ENCODE measurements at places on chromosomes 4 and X.

DNA sequence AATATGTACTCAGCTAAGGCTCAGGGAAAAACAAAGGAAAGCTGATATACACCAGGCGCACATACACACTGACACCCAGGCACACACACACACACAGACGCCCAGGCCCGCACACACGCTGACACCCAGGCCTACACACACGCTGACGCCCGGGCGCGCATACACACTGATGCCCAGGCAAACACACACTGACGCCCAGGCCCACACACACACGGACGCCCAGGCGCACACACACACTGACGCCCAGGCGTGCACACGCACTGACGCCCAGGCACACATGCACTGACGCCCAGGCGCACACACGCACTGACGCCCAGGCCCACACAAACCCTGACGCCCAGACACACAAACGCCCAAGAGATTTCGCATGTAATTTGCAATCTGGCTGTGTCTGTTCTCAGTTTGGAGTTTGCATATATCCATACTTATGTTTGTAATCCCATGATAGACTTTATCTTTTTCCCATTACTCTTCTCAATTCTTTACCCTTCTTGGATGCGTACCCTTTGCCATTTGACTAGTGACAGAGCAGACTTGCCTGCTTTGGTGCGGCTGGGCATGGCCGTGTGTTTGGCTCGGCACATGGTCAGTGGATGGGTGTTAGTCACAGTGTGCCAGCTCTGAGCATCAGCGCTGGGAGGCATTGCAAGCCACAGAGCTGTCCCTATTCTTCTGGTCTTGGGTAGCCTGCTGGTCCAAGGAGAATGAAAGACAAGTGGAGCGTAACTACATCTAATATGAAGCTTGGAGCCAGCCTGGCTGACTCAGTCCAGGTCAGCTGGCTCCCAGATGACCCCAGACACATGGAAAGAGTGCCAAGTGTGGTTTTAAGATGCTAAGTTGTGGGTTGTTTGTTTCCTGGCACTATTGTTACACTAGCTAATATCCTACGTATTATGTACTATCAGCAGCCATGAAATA is 632.4 kb upstream of the ZFP42 start:
- no peak for DNase-seq

- no peak for DNase-seq
Observed at GRCh38 chrX:36388901-36389300, 469.4 kb downstream of the CFAP47 start.

GRCh38 chr4:88240297-88240714 is 44.1 kb downstream of the PPM1K start:
- DNase-seq, result no peak

- no peak for DNase-seq
Observed at GRCh38 chr4:1623400-1623799, 60.7 kb downstream of the FAM53A start.

DNA sequence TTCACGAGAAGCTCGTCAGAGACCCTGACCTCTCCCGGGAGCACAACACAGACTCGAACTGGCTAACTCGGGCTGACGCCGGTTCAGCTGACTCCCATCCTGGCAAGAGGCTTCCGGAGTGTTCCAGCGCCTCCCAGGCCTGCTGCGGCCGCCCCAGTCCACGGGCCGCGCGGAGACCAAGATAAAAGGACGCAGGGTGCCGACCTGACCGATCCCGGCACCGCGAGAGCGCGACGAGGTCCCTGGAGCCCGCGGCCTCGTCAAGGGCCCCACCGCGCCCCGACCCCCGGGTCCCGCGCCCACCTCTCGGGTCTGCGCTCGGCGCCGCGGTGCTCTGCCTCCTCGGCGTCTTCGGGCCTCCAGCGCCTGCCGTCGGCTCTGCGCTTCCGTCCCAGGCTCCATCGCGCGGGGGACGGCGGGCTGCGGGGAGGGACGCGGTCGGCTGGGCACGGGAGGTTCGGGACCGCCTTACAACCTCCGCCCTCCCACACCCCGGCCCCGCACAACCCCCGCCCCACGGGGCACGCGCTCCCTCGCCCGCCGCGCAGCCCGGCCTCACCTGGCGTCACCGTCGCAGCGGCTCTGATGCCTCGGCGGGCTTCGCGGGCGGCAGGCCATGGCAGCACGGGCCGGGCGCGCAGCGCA is 426 bp downstream of the SLBP start:
- no peak for DNase-seq

- DNase-seq, result no peak
Observed at GRCh38 chr4:150619042-150619441, 37.1 kb downstream of the MAB21L2 start.

DNA sequence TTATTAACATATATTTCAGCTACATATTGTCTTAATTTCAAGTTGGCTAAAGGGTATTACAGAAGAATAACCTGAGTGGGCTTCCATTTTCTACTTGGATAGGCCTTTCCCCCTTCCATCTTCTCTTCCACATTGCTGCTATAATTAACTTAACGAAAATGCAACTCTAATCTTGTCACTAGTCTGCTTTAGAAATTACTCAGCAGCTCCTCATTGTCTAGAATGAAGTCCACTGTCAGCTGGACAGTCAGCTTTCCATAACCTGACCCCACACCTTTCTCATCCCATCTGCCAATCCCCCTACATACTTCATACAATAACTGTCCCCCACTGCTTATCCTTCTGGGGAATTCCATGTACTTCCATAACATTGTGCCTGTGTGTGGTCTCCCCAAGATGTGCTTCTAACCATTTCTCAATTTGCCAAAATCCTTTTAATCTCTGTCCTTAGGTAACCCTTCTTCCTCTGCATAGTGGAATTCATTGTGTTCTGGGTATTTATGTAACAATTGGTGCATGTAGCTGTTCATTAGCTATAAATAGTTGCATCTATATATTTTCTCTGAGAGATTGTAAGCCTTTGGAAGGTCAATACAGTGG is 4.8 kb downstream of the MND1 start:
- DNase-seq, result no peak

- DNase-seq, result no peak
Observed at GRCh38 chr4:83316459-83317165, 18.0 kb downstream of the HPSE start.

GRCh38 chrX:24575496-24575895 is 71.7 kb downstream of the PCYT1B start:
- DNase-seq, result no peak

DNA sequence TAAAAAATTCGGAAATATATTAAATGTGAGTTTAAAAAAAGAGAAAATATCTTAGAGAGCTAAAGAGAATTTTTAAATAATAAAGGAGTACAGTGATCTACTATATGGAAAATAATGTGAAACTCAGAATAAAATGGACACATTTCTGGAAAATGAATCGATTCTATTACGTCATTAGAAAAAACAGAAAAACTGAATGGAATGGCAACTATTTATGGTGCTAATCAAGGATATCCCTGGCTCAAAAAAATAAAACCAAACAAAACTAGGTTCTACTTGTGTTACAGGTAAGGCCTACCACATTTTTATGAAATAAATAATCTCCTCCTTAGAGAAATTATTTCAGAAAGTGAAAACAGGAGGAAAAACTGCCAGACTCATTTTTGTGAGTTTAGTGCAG is 5.5 kb upstream of the SLC7A11 start:
- no peak for DNase-seq

GRCh38 chr4:105274504-105274903 is 127.8 kb downstream of the TET2 start:
- no peak for DNase-seq

- peak; percentile 66 for DNase-seq
Observed at GRCh38 chr4:99300934-99301333, 10.1 kb upstream of the ADH1A start.

DNA sequence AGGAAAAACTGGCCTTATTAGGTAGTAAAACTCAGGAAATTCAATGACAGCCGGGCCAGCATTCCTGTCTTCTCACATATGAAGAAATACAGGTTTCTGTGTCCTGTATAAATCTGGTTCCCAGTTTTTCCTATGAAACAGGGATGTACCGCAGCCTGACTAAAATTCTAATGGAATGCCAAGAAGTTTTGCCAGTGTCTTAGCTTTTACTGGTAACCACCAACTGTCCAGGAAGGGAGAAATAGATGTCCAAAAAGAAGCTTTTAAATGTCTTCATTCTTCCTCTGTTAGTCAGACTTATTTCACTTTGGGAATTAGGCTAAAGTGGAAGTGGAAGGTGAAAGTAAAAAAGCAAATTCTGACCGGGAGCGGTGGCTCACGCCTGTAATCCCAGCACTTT is 108.0 kb upstream of the TBL1X start:
- DNase-seq, result no peak

GRCh38 chrX:84160736-84161135 is 27.3 kb downstream of the RPS6KA6 start:
- no peak for DNase-seq

DNA sequence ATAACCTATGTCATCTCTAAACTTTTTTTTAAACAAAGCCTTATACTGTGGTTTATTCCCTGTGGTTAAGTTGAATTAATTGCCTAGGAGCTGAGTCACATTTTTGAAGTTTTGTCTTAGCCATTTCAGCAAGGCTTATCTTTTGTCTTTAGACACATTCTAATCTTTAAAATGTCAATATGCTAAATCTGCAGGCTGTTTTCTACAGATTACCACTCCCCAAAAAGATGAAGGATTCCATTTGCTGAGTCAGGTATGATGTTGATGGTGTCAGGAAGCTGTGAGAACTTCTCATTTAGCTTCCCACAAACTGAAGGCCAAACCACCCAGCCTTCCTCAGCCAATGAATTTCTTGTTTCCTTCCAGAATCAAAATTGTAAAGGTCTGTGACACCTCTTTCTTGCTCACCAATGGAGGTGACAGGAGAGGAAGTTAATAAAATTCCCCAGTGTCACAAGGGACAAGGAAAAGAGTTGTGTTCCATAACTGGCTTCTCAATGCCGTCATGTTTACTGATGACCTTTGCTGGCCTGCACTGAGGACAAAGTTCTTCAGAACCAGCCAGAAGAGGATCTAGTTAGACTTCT is 3.7 kb upstream of the CXCL6 start:
- DNase-seq, result no peak

GRCh38 chr4:145171911-145172310 is 8.5 kb downstream of the OTUD4 start:
- DNase-seq, result no peak

DNA sequence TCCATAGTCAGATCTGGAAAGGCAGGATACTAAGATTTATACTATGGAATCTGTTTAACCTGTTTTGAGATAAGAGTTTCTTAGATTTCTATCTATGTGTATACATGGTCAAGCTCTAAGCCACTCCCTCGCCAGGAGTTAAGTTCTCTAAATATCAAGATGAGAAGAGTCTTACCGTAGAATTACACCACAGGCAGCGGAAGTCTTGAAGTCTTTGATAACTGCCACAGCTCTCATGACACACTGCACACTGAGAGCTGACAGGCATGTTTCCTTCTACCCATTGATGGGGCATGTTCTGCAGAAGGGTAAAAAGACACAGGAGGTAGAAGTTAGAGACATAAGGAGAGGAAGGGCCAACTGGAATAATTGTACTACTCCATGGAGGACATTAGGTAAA is 67.7 kb downstream of the DGKK start:
- DNase-seq, result no peak

- no peak for DNase-seq
Observed at GRCh38 chrX:138287205-138287877, 424.2 kb downstream of the FGF13 start.

- no peak for DNase-seq
Observed at GRCh38 chr4:46820154-46820553, 88.9 kb downstream of the COX7B2 start.

DNA sequence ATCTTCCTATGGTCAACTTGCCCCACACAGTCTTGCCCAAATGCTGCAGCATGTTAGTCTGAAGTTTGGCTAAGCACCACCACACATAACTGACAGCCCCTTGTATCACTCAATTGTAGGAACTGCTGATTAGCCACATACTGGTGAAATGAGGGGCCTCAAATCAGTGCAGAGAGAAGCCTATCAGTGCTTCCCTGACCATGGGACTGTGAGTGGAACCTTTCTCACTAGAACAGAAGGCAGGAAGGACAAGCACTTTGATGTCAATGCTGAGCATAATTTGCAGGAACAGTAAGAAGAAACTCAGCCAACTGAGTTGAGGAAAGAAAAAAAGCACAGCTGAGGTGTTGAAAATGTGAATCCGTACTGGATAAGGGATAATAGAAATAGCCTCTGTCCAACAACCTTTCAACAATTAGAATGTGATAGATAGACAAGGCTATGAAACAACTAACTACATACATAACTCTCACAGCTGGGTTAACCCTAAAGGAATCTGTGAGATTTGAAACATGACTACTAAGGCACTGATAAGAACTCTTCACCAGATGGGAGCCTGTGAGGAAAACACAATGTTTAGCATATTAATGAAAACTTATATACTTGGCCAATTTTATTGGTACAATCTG is 136.6 kb upstream of the SH3RF1 start:
- no peak for DNase-seq

GRCh38 chr4:183766140-183766539 is 107.0 kb downstream of the TRAPPC11 start:
- DNase-seq, result no peak

DNA sequence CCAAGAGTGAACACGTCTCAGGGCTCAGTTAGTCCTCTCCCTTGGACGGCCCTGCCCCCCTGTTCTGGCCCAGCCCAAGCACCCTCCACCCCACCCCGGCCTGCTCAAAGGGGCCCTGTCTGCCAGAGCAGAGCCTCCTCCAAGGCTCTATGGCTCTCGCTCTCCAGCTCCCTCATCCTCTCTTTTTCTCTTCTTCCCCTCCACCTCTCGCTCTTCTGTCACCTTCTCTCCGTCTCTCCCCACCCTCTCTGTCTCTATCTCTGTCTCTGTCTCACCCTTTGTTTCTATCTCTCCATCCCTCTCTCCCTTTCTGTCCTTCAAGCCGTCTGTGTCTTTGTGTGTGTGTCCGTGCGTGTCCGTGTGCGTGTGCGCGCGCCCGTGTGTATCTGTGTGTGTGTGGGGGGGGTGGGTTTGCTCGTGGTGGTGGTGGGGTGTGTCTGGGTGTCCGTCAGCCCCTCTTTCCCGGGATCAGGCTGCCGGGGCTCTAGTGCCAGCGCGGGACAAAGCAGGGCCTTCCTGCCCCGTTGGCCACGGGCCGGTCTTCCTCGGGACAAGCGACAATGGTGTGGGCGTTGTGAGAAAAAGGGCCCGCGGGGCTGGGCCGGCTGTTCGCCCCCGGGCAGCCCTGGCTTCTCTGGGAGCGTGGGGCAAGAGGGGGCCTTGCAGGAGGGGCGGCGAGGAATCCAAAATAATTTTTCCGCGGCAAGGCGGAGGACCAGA is 8.7 kb downstream of the FRG2 start:
- no peak for DNase-seq

DNA sequence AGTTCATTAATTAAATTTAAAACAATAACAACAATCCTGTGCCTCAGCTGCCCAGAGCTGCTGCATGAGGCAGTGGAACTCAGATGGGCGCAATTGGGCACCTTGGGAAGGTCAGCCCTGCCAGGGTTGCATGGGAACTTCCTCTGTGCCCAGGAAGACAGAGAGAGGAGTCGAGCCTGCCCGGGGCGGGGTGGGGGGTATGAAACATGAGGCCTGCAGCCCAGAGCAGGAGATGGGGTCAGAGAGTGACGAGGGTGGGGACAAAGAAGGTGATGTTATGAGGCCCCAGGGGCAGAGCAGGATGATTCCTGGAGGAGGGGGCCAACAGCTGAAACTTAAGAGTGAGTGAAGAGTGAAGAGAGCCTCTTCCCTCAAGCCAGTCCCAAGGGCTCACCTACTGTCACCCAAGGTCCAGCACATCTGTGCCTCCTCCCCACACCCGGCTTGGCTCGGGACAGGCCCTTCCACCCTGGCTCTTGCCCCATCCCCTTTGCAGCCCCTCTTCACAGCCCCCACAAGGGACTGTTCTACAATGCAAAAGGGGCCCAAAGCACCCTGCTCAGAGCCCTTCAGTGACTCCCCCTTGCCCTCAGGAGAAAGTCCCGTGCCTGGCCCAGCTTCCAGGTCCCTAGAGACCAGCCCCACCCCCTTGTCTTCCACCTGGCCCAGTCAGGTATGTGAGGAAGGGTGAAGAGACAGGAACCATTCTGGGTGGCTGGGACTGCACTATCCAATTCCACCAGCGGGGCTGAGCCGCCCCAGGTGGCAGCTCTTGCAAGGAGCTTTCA is 31.4 kb downstream of the HMX1 start:
- DNase-seq, result no peak
